ENCODE measurements at places on chromosomes 1 and 21.

DNA sequence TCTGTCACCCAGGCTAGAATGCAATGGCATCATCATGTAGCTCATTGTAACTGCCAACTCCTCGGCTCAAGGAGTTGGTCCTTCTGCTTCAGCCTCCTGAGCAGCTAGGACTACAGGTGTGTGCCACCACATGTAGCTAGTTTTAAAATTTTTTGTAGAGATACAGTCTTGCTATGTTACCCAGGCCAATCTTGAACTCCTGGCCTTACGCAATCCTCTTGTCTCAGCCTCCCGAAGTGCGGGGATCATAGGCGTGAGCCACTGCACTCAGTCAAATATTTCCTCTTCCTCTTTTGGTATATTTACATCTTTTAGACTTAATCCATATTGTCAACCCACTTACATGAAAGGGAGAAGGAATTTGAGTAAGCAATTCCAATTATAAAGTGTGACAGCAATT lies 121.1 kb downstream of the EVI5 start:
- DNase-seq: no peak

- peak; percentile 14 for DNase-seq
These were observed 1.1 kb downstream of the ERO1B start for GRCh38 chr1:236280438-236281197.

GRCh38 chr1:54816130-54816529 lies 15.0 kb upstream of the TTC22 start:
- no peak for DNase-seq

DNA sequence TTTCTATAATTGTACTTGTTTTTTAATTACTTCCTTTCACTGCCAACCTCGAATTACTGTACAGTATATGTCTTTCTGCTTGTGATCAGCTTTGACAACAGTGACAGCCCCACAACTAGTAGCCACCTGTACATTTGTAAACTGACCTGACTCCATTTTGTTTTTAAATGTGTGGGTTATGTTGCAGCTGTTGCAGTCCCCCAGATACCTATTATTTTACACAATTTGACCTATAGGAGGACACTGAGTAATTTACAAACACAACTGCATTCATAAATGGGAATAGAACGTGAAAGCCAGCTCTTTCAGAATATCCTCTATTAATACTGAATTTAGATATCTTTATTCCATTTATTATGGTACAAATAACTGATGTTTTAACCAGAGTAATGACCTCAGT lies 2.5 kb upstream of the VAMP3 start:
- DNase-seq: no peak

DNA sequence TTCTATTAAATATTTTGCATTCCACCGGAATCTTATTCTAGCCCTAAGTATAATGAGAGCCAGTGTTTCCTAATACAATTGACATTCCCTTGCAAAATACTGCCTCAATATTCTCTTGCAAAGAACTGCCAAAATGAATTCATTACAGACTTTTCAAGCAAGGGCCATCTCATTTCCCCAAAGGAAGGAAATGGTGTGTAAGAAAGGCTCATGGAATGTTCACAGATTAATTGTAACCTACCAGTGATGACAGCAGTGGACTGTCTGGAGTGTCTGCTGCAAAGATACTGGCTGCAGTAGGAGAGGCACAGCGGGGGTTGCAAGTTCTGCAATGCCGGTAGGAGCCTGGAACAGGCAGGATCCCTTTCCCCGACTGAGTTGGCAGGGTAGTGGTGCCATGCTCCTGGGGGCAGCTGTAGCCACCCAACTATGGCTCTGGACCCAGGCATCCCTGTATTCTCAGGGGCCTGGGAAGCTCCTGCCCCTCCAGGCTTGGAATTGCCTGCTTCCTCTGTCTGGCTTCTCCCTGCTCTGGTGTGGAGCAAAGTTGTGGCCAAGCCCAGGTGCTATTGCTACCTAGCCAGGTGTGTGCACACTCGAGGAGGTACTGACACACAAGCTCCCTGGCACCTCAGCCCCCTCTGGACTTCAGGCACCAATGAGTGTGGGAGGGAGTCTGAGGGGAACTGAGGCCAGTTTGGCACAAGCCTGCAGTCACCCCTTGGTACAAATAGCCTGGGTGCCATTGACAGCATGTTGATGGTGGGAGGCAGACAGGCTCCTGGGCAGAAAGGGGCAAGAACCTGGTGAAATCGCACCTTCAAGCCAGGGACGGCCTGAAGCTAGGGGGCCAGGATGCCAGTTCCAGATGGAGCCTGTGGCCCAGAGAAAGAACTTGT lies 1371.0 kb downstream of the KCNT2 start:
- DNase-seq: peak; percentile 16

GRCh38 chr1:174406421-174406820 lies 41.3 kb upstream of the GPR52 start:
- DNase-seq: no peak

DNA sequence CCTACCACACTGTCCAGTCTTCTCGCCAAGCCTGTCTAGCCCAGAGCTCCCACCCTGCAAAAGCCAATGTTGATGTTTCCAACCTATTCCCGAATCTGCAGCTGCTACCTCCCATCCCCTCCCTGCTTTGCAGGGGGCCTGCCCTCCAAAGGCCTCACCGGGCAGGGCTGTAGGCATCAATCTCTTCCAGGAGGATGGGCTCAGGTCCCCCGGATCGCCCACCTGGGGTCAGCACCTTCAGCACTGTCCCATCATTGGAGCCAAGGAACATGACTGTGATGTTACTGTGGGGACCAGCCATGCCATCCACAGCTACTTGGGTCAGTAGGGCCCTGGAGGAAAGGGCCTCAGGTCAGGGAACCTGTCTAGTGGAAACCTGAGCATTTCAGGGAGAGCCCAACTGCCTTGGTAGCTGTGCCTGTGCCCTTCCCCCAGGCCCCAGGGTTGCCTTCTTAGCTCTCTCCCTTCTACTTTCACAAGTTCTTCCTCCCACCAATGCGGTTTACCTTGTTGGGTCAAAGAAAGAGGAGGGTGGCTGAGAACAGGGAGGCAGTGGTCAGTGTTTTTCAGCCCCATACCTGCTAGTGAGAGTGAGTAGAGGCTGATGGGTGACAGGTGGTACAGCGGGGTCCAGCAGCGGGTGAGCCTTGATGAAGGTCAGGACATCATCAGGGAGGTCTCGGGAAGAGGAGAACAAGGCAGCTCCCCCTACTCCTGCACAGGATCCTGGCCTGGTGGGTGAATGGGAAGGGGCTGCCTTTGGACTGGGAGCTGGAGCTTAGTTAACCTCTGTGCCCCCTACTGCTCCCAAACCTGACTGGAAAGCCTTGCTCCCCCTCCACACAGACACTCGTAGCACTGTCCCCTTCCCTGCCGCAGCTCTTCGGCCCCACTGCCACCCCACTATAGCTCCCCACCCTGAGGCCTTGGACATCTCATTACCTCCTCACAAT lies 10.7 kb downstream of the SEMA6C start:
- no peak for DNase-seq

- DNase-seq: peak; percentile 45
These were observed 97.6 kb downstream of the NAV1 start for GRCh38 chr1:201636510-201636971.

GRCh38 chr1:62997884-62998283 lies 214.0 kb downstream of the ATG4C start:
- DNase-seq: no peak

- DNase-seq: no peak
These were observed 19.8 kb upstream of the ABCD3 start for GRCh38 chr1:94398356-94398755.

- no peak for DNase-seq
These were observed 186.2 kb downstream of the RHOU start for GRCh38 chr1:228921481-228921880.

- DNase-seq: no peak
These were observed 3.3 kb upstream of the CASZ1 start for GRCh38 chr1:10799726-10800125.

DNA sequence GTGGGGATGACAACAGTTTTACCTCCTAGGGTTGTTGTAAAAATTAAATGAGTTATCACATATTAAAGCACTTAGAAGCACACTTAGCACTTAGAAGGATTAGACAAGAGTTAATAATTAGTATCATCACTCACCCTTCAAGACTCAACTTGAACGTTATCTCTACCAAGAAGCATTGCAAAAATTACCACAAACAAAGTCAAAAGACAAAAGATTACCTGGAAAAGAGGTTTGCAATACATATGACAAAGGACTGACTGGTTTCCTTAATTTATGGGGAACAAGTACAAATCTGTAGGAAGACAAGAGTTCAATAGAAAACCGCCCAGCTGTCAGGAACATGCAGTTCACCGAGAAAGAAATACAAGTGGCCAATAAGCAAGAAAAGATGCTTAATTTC lies 93.3 kb upstream of the ATP1A1 start:
- DNase-seq: no peak

DNA sequence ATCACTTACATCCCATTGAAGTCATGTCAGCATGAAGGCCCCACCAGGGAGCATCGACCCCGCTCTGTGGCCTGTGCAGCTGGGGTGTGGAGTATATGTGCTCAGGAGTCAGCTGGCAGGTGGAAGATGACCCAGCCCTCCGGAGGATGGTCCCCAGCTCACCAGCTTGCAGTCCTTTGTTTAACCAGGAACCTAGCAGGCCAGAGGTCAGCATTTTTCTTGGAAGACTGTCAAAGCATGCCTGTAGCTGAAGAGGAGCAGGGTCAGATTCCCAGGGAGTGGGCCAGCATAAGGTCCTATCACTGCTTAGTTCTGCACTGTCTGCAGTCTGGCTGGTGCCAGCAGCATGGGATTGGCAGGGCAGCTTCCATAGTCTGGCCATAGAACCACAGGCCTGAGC lies 12.7 kb downstream of the NFASC start:
- no peak for DNase-seq

- DNase-seq: no peak
These were observed 3.3 kb downstream of the TXNIP start for GRCh38 chr1:145992958-145993617.

DNA sequence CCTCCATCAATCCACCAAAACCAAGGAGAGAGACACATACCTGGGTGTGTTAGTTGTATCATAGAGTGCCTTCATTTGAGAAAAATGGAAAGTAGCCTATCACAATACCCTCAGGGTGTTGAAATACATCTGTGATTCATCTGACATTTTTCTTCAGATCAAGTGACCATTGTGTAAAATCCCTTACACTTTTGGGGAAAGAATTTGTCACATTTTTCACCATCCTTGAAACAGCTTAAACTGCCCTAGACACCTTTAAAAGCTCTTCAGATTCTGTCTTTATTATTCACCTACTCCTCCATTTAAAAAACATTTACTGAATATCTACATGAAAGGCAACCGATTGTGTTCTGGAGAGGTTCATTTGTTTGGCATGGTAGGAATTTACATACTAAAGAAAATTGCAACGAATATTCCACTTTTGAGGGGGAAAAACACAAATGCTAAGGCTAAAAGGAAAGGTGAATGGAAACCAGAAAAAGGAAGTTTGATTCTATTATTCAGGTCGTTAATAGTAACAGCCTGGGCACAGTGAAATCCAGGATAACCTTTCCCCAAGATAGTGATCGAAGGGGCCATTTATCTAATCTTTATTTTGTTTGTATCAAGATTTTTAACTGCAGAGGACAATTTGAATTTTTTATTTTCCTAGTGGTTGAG lies 70.4 kb upstream of the SAMSN1 start:
- no peak for DNase-seq

GRCh38 chr1:230370109-230370508 lies 56.0 kb downstream of the PGBD5 start:
- no peak for DNase-seq

- DNase-seq: peak; percentile 79
These were observed 15.6 kb upstream of the TTLL10 start for GRCh38 chr1:1157914-1158710.

GRCh38 chr1:93518516-93518915 lies 70.6 kb downstream of the FNBP1L start:
- no peak for DNase-seq

GRCh38 chr1:8892026-8892425 lies 13.5 kb upstream of the ENO1 start:
- DNase-seq: no peak

DNA sequence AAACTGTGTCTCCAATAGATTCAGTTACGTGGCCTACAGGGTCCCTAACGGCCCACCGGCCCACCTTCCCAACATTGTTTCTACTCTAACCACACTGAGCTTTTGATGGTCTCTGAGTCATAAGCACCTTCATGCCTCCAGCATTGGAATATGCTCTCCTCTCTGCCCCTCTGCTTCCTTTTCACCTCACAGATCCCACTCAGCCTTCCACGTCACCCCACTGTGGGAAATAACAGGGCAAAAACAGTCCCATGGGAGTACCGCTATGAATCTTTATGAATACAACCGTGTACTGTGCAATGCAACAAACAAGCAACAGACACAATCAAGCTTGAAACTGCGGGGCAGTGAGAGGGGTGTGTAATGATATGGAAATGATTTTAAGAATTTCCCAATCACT lies 5.3 kb upstream of the SARS1 start:
- DNase-seq: no peak

Data from AG20443 (cell line).